ENCODE measurements at places on chromosomes 1 and 21.

DNA sequence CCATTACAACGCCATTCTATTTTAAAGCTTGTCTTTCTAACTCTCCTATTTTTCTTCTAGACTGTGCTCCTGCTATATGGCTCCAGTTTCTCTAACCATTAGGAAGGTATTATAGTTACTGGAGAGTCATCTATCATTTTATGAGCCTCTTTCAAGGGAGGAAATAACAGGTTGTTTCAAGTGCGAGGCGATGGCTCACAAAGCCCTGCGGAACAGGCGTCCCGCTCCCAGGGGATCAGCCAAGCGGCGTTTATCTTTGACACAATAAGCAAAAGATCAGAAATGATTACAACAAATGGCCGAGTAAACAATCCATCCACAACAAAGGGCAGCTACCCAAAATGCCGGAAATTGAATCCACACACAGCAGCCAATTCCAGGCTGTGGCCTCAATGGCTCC, 249.5 kb upstream of the POU3F1 start:
- DNase-seq = no peak

DNA sequence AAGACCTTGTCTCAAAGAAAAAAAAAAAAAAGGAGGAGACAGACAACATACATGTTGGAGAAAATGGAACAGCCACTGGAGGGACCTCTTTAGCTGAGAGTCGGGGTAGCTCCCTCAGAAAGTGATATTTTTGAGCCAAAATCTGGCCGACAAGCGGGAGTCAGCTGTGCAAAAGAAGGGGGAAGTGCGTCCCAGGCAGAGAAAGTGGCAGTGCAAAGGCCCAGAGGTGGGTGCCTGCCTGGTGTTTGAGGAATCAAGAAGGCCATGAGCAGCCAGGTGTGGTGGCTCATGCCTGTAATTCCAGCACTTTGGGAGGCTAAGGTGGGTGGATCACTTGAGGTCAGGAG, 6.1 kb upstream of the CROCC start:
- DNase-seq = no peak

DNA sequence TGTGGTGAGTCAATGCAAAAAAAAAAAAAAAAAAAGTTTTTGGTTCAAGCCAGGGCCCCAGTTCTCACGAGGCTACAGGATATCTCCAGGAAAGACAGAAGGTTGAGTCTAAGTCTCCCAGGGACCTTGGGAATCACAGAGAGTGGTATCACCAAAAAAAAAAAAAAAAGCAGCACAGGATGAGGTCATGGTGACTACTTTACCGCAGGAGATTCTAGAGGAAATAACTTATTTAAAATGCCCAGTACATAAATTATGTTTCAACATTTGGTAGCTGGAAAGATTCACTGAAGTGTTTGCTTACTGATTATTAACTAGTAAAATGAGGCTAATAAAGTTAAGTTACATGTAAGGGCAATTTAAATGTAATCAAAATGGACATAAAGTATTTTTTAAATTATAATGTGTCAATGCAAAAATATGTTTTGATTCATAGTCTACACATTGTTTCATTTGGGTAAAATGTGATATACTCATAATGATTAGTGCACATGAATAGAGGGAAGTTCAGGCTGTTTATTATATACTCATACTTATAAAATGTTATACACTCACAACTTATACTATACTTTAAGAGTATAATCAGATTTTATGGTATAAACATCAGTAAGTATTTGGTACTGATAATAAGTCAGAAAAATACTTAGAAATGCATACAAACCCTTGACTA, 84.1 kb downstream of the PLPPR5 start:
- DNase-seq = no peak

- DNase-seq = no peak
These were observed 554.2 kb downstream of the NUF2 start for GRCh38 chr1:163875927-163876320.

- no peak for DNase-seq
These were observed 8.8 kb downstream of the PGLYRP4 start for GRCh38 chr1:153339802-153340201.

- no peak for DNase-seq
These were observed 64.5 kb downstream of the COL18A1 start for GRCh38 chr21:45469273-45470086.

DNA sequence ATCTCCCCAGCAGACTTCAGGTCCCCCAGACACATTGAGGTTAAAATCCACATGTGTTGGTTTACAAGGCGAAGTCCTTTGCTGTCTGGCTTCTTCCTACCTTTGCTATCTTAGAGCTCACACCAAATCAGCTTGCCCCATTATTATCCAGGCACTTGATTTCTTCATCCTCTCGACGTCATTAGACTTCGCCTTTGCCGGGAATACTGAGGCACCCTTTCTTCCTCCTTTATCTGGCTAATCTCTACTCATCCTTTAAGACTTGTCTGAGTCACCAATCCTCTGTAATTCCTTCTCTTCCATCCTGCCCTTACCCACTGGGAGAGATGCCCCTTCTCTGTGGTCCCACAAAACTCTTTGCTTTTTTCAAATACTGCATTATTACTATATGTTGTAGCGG, 9.2 kb upstream of the XCL2 start:
- DNase-seq = no peak

DNA sequence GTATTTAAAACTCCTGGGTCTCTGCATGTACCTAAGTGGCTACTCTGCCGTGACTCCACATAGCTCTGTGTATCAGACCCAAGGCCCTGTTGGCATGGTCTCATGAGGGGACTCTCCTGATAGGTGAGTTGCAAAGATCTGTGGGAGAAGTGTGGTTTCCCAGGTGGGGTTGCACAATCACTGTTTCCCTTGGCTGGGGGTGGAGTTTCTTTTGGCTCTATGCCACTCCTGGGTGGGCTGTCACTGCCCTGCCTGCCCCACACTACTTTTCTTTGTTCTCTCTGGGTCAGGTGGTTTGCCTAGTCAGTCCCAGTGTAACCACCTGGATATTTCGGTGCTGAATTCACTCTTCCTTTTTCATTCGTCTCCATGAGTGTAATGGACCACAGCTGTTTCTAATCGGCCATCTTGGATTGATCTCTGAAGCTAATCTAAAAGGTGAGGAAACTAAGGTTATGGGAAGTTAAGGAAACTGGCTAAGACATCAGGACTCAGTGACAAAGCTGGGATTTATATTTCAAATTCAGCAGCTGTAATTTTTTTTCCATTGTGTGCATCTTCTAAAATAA, 97.1 kb upstream of the CACYBP start:
- DNase-seq = no peak

DNA sequence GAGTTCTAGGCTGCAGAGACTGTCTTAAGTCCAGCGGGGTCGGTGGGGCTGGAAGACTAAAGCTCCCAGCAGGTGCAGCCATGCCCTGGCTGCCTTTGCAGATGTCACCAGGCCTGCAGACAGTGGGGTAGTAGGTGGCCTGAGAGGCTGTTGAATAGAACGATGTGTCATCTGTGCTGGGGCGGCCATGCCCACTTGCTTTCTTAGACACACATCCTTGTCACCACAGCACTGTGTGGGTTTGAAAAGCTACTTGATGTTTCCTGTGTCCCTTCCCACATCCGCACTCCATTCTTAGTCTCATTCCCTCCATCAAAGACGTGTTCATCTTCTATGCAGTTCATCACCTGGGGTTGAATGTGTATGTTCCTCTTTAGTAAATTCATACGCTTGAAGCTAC, 184.5 kb upstream of the TMEM51 start:
- DNase-seq = no peak

DNA sequence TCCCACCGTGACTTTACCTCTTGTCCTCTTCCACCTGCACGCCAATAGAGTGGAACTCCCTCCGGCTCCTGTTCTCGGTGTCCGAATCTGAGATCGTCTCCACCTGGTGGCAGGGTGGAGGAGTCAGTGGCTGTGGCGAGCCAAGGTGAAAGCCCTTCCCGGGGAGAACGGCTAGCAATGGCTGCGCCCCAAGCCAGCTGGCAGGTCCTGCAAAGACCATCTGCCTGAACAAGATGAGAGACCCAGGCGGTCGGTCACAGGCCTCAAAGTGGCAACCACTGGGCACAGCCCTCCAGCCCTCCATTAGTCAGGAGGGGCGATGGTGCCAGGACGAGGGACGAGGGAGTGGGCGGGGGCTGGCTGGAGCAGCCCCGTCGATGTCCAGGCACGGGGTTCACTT, 25.4 kb upstream of the SMIM12 start:
- DNase-seq = no peak

- no peak for DNase-seq
These were observed 14.6 kb upstream of the ADAR start for GRCh38 chr1:154622503-154623039.

DNA sequence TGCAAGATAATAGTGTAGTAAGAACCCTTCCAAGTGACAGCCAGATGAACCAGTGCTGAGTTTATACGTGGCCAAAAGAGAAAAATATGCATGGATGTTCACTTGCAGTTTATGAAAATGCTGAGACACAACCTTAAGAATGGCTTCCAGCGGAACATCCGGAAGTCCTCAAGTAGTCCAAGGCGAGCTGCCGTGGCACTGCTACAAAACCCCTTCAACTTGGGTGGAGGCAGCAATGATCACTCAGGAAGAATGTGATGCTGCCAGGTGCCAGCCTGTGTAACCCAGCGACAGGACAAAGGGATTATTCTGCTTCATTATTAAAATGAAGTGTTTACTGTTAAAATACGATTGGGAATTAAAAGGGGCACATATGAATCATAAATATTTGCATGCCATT, 179.6 kb downstream of the RUNX1 start:
- no peak for DNase-seq

- DNase-seq = no peak
These were observed 20.4 kb upstream of the FMOD start for GRCh38 chr1:203371288-203371687.

DNA sequence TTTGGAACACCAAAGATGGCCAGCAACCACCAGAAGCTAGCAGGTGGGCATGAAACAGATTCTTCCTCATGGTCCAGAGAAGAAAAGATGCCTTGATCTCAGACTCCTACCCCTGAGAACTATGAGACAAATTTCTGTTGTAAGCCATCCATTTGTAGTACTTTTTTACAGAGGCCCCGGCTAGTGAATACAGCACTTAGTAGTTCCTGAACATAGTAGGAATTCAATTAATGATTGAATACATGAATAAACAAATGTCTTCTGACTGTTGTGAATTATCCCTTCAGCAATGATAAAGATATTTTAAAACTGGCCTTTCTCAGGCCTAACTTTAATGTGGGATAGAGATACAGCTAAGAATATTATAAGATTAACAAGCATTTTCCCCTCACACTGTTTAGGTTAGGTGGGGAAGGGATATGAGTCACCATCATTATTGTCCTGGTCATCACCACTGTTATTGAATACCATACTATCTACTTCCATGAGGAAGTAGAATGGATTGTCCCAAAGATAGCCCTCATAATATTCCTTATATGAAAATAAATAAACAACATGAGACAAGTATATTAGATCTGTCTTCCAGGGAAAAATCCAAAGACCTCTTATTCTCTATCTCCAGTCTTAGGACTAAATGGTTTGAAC, 51.4 kb downstream of the ADCY10 start:
- DNase-seq = no peak

DNA sequence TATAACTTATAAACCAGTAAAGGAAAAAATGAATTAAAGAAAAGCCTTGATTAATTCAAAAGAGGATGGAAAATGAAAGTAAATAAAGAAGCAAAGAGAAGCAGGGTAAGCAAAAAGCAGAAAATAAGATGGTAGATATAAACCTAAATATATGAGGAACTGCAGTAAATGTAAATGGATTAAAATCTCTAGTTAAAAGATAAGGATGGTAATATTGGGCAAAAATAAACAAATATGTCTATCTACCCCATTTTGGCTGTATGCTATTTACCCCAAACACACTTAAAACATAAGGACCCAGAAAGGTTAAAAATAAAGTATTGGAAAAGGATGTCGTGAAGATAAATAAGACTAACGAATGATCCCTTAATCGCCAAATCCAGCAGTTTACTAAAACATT, 161.9 kb downstream of the FOXD2 start:
- DNase-seq = no peak

GRCh38 chr21:38645282-38645681, 147.0 kb upstream of the ERG start:
- DNase-seq = no peak

DNA sequence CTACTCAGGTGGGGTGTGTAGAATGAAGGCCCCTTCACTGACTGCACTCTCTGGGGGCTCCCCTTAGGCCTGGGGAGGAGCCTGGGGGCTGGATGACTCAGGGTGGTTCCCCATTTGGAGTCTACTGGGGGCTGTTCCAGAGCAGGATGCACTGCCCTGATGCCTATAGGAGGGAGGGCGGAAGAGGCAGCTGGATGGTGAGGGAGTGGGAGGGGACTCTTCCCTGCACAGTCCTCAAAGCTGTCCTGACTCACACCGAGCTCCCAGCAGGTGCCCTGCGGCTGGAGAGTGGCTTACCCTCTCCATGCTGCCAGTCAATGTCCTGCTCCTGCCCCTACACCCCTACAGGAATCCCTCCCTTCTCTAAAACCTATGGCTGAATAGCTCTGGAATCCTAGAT, 204.4 kb downstream of the TRABD2B start:
- no peak for DNase-seq

GRCh38 chr1:118918940-118919259, 69.2 kb downstream of the TBX15 start:
- no peak for DNase-seq

GRCh38 chr1:87717157-87717670, 388.5 kb downstream of the LMO4 start:
- no peak for DNase-seq

DNA sequence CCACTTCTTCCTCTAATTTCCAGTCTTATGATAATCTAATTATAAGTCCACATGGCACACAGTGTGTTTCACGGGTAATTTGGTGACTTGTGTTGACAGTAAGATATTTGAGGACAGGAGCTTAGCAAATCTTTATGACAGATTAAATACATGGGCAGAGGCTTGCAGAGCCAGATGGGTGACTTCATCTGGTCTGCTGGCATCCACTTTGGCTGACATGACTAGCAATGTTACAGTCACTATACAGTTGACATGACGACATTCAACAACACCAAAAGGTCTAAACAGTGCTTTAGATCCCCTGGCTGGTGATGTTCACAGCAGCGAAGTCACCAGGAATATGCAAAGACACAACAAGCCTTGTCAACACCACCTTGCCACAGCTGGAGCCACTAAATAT, 147.2 kb downstream of the ETS2 start:
- no peak for DNase-seq

Data from activated CD4-positive, CD25-positive, alpha-beta regulatory T cell (primary cell).